ENCODE measurements at places on chromosomes 3 and 15.

DNA sequence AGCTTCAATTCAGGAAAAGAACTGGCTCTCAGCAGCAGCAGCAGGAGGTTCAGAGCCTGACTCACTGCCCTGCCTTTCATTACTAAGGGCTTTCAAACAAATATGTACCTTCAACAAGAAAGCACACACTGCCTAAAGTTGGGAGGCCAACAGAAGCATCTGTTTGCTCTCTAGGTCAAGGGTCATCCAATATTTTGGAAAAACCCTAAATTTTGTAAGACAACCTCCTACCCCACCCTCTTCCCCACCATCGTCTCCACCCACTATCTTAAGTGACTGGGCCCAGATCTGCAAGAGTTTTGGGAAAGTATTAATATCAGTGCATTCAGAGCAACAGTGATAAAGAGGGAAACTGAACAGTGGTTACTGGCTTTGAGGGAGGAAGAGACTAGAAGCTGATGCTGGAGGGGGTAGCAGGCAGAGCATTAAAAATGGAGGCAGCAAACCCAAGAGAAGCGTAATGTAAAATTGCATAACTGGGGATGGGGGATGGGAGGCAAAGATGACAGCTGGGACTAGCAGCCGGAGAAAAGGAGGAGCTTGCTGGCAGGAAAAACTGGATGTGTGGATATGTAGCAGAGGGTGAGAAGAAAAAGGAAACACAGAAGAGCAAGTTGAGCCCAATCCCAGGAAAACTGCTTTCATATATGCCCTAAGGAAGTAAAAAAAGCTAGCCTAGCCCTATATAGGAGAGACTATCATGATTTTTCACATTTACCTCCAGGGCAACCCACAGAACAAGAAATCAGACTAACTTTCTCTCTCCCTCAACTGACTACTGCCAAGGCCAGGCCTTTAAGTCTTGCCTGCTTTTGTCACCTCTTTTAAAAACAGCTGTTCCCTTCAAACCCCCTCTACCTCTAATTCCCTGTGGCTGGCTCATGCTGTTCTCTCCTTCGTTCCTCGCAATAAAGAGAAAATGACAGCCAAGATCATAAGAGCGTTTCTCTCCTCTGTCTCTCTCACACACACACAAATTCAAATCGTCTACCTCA, 31.4 kb downstream of the NPTN start:
- DNase-seq, result no peak

GRCh38 chr15:98493966-98494511, 154.3 kb upstream of the IGF1R start:
- no peak for DNase-seq

DNA sequence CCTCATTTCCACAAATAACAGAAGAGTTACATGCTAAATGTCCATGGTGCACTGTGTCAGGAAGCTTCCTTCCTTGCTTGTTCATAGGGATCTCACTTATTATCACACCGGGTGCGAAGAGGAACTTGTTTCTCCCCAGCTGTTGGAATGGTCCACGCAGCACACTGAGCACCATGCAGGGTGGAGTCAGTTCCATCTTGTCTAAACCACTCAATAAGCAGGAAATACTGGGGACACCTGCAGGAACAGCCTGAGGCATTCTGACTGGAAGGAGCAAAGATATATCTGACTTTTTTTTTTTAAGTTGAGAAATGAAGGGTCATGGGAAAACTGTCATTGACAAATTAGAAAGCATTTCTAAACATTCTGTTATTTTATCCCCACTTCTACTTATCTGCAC, 70.0 kb upstream of the WDR72 start:
- DNase-seq, result no peak

GRCh38 chr15:49987198-49987785, 131.7 kb downstream of the ATP8B4 start:
- no peak for DNase-seq

DNA sequence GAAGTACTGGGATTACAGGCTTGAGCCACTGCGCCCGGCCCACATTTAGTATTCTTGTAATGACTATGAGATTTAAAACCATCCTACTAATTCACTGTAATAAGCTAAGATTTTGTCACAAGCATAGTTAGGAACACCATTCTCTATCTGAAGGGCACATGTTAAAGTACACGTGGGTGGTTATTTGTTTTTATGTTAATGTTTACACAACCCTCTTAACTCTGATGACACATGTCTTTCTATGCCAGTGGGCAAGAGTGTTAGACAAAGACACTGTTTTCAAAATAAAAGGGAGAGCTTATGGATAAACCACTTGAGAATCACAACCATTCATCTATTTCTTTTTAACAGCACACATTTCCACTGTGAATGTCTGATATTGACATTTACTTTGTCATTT, 537.6 kb upstream of the IL12A start:
- no peak for DNase-seq

DNA sequence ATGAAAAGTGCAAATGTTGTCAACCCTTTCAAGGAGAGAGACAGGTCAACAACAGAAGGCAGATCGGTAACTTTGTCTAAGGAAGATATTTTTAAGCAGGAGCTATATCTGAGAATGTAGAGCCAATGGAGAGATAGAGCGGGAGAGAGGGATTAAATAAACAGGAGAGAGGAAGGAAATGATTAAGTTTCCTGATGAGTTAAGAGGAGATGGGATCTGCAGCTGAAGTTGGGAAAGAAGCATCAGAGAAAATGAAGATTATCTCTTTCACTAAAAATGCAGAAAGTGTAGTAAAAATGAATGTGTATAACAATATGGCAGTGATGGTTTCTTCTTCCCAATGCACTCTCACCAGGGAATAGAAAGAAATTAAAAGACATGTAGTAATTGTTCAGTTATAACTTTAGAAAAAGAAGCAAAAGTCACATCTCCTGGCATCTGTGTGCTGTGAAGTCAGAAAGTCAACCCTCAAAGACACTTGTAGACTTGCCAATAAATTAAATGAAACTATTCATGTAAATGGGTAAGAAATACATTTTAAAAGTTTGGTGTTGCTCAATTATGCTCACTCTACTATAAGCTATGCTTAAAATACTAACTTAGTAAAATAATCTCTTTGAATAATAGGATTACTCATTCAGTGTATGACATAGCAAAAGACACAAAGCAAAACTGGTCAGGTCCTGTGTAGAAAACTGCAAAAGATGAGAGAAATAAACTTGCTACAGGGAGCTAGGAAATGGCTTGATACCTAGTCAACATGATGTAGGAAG, 264.6 kb downstream of the ZIC4 start:
- no peak for DNase-seq

GRCh38 chr3:149879872-149880271, 66.9 kb downstream of the RNF13 start:
- no peak for DNase-seq

DNA sequence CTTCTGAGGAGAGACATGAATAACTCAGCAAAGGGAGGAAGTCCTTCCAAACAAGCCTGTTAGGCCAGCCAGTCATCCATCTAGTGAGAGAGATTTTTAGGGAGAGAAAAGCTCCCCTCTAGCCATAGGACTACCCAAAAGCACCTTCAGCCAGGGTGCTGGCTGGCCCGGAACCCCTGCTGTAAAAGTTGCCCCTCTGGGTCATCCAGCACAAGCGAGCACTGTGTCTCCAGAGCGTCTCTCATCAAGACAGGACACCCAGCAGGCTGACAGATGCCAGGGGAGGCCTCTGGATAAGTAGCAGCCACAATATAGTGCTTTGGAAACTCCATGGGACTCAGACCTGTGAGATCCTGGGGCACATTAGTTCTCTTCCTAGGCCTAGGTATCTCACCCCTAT, 24.5 kb downstream of the ANXA2 start:
- no peak for DNase-seq

DNA sequence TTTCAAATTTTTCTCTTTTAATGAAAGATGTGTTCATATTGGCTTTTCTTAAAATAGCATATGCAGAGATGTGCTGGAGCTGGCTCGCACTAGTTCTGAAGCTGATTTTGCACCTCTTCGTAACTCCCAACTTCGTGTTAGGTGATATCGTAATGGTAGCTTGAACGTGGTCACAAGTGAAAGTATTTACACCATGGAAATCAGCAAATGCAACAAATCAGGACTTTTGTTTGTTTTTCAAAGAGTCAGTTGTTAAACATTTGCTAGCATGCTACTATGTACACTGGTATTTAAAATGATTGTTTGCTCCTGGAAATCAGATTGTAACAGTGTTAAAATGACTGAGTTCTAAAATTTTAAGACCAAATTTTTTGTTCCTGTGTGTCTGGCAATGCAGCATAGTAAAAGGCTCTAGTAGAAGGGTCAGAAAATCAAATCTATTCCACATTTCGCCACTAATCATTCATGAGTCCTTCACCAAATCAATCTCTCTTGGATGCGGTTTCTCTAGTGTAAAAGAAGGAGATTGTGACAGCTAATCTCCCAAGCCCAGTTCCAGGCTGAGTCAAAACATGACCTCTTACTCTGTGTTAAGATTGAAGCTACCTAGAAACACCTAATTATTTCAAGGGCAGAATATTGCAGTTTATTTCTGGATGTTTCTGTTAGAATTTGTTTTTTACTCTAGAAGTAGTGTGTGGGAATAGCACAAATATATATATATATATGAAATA, 34.3 kb upstream of the CMC1 start:
- no peak for DNase-seq

DNA sequence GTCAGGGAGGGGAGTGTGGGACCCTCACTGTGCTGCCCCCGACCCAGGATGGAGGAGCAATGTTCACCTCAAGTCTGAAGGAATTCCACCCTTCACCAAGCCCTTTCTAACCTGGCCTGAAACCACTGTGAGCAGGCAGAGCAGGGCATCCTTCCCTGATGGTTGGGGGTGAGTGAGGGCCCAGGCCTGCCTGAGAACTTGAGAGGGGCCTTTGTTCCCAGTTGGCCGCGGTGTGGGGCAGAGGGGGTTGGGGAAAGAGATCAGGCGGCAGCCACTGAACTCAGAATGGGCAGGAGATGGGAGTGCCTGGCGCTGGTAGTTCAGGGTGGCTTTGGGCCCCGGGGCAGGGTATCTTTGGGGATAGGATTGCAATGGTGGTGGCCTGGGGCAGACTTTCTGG, 103.5 kb upstream of the RPL32 start:
- DNase-seq, result no peak

GRCh38 chr3:126517291-126517951, at the start of gene UROC1:
TSS of gene UROC1 (minus strand) at chr3:126517773. CDS start at chr3:126517719, 54 bp downstream.
- no peak for DNase-seq

DNA sequence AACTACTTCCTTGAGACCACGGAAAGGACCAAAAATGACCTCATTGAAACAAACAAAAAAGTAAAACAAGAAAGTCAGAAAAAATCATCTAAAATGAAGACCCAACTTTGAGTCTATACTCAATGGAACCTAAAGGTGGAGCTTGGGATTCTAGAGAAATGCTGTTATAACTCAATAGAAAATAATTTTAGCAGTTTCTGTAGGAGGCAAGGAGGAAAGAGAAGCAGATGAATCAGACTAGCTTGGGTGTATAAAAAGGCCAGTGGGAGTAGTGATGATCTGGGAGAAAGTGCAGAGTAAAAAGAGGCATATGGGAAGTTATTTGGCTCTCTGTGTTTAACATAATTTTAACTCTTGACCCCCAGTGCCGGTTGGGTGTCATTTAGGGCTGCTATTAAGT, 94.4 kb downstream of the TMCO5A start:
- no peak for DNase-seq

DNA sequence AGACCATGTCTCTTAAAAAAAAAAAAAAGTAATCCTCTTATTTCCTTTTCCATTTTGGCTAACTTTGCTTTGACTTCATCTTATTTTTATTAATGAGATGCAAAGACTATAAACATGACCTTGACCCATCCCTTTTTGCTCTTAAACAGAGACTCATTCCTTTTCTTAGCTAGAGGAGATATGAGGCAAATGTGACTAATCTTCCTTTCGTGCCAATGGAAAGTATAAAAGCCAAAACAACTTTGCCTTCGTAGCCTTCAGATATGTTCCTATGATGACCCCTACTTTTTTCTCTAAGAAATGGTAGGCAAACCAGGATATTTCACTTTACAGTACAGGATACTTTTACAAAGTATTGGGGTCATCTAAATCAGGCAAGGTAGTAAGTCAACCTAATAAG, 36.9 kb upstream of the GOLGB1 start:
- no peak for DNase-seq

- DNase-seq, result no peak
Observed at GRCh38 chr15:69593981-69594966, 141.7 kb downstream of the RPLP1 start.

DNA sequence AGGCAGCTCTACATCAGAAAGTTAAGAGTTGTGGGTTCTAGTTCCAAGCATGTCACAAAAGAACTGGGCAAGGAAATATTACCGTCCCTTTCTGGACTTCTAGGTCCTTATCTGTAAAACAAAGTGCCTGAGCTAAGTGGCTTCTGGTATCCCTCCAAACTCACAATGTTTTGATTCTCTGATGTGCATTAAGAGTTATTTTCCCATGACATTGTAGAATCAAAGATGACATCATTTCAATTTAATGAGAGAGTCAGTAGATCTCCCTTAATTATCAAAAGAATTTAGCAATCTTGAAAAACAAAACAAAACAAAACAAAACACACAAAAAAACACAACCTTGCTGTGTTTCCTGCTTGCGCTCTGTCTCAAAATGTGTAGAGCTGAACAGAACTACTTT, 88.7 kb downstream of the DUT start:
- no peak for DNase-seq

DNA sequence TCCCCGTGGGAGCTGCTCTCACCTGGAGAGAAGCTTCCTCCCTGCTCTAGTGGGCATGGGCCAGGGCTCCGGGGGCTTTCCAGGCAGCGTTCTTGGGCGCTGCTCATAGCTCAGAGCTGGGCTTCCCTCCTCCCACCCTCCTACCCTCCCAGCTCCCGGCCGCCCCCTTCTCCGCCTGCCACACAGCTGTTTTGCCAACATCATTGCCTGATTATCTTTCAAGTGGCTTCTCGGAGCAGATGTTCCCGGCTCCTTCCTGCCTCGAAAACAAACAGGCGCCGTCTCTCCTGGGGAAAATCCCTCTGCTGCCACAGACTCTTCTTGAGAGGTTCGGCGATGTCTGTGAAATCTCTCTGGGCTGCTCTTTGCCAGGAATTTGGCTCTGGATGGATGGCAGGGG, 195.6 kb downstream of the RPLP1 start:
- DNase-seq, result no peak

- no peak for DNase-seq
Observed at GRCh38 chr3:67423722-67424121, 230.7 kb downstream of the SUCLG2 start.

GRCh38 chr3:106208967-106209366, 340.2 kb upstream of the CBLB start:
- DNase-seq, result no peak

GRCh38 chr15:63736287-63736686, 97.5 kb downstream of the HERC1 start:
- DNase-seq, result no peak
